Transverse colon (tissue), 4 donors: ENCODE measurements at places on chromosomes 5 and 9.

DNA sequence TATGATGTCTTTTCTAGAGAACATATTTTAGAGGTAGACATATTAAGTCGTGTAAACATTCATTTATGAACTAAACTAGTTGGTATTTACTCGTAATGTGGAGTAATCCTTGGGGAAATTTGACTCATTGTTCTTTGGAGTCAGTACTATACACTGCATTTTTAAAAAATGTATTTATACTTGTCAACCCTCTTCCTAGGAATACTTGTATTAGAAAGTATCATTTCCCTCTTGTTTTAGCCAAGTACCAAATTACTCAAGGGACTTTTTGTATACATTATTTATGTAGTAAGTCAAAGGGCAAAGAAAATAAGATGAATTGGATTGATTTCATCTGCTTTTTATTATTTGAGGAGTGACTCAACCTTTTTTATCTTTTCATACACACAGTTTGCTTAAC lies 248.1 kb upstream of the IZUMO3 start:
- no peak for DNase-seq

DNA sequence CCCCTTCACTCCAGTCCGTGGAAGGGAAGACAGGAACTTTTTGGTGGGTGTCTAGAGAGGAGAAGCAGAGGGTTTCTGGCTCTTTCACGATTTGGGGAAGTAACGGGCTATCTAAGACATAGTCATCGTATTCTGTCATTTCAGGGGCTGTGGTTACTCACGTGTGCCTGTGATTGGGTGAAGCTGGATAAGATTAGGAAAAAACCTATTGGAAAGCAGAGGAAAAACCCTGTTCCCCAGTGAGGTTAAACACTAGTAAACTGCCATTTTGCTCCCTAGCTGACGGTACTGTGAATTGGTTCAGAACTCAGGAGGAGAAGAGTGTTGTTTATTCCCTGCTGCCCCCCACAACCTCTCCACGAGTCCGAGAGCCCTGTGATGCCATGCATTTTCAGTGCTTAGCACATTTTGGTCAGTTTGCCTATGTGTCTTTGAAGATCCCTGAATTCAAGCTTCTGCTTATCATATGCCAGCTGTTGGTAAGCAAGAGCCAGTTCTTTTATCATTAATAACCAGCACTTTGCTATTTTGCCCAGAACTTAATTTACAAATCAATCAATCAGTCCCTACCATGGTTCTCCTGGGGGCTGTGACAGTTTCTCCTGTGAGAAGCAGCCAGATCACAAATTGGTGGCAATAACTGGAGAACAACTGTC lies 45.1 kb upstream of the ROR2 start:
- no peak for DNase-seq

DNA sequence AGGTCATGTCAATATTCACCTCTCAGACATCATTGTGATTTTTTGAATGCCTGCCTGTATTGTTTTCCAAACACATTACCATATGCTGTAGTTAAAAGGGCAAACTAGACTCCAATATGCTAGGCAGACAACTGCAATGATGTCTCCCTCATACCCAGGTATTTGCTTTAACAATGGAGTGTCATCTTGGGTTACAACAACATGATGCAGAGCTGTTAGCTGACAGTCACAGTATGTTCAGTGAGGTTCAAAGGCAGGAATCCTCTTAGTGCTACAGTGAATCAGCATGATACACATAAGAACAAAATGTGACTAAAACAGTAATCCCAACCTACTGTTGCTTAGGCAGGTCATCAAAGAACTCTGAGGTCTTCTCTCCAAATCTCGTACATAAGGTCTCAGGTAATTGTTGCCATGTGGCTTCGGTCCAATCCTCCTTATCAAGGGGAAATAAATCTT lies 24.0 kb downstream of the OR1J1 start:
- DNase-seq, result no peak

DNA sequence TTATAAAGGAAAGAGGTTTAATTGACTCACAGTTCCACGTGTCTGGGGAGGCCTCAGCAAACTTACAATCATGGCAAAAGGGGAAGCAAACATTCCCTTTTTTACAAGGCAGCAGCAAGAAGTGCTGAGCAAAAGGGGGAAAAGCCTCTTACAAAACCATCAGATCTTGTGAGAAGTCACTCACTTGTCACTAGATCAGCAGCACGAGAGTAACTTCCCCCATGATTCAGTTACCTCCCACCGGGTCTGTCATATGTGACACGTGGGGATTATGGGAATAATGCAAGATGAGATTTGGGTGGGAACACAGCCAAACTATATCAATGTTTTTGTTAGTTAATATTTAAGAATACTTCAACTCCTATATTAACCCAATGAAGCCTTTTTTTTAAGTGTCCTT lies 275.2 kb upstream of the CDH9 start:
- no peak for DNase-seq

- no peak for DNase-seq
These were observed 417.7 kb upstream of the KLF4 start for GRCh38 chr9:107907255-107907654.

GRCh38 chr9:128786681-128787601 lies at the start of gene TBC1D13:
Gene TBC1D13, plus strand, starts transcription at chr9:128787253. Its CDS starts 101 bp downstream, at chr9:128787354.
- peak; percentile 91 for DNase-seq

DNA sequence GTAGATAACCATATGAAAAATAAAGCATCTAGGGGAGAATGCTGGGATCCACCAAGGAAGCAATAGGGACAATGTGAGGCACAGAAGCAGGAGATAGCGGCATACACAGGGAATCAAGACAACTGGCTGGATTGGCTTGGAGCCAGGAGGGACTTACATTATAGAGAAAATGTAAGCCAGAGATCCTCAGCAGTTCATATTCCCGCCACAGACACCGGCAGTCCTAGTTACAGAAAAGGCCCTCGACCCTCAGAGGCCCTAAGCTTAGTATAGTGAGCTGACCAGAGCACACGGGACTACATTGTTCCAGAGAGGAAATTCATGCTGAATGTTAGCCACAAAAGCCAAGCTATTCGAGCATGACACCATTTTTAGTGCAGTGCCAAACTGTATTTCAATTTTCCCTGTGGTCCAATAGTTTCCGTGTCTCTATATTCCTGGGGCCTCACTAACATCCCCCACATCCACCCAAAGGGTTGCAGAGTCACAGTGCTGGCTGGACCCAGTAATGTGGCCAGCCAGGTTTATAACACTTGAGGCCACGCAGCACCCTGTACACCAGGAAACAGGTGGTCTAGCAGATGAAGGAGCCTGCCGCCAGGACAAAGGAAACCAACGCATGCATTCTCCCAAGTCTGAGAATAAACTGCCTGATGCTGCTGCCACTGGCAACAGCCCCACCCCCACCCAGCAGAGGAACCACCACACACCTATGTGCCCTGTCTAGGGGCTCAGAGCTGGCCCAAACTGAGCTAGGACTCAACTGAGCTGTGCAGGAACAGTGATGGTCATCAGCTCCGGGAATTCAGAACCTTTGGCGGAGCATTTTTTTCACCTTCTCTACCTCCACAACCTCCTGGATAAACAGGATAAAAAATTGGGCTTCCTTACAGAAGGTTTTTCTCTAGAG lies 693.2 kb upstream of the CHD1 start:
- no peak for DNase-seq

DNA sequence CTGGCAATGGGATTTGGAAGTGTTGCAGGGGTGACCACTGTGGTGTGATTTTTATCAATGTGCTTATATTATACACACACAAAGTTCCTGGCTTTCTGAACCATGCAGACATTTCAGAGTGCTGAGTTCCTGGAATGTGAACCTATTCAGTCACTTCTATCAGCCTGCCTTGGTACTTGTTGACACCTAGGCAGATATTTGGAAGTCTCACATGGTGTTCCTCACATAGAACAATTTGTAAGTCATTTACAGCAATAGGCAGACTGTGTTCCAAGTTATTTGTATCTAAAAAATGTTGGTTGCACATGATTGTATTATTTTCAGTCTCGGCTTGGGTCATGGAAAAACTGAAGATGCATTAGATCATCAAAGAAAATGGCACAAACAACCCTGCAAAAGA lies 182.2 kb downstream of the SREK1 start:
- DNase-seq, result no peak

GRCh38 chr5:20678386-20678785 lies 690.4 kb upstream of the CDH18 start:
- DNase-seq, result no peak

GRCh38 chr9:16150501-16150900 lies 597.7 kb downstream of the CCDC171 start:
- peak; percentile 17 for DNase-seq
